ENCODE measurements at places on chromosomes 1 and 21.

GRCh38 chr1:87864676-87865075, 536.0 kb downstream of the LMO4 start:
- DNase-seq, result no peak

- no peak for DNase-seq
These were observed 9.7 kb upstream of the HYI start for GRCh38 chr1:43463479-43463878.

GRCh38 chr1:157110686-157111085, 11.1 kb upstream of the ETV3L start:
- no peak for DNase-seq

DNA sequence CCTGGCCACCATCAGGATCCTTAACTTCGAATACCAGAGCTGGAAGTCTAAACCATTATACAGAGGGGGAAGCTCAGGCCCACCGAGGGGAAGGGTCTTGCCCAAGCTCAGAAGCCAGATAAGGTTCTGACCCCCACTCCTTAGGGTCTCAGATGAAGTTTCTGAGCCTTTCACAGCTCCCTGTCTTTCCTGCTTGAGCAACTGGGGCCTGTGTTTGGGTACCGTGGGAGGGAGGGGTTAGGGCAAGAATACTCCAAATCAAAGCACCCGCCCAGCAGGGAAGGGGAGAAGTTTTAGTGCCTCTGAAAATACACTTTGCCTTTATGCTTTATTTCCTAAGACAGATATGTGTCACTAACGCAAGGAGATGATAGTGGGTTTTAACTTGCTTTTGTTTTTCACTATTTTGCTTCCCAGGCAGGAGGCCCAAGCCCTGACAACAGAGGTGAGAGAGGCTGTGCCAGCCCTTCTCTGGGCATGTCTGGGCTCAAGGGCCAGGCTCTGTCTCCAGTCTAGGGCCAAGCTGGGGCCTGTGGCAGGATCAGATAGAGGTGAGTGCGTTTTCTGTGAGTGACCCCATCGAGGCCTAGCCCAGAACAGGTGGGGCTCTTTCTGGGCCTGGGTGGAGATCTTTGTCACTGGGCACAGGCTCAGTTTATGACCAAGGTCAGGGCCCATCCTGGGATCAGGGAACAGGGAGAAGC, 20.5 kb upstream of the TENT5B start:
- no peak for DNase-seq

DNA sequence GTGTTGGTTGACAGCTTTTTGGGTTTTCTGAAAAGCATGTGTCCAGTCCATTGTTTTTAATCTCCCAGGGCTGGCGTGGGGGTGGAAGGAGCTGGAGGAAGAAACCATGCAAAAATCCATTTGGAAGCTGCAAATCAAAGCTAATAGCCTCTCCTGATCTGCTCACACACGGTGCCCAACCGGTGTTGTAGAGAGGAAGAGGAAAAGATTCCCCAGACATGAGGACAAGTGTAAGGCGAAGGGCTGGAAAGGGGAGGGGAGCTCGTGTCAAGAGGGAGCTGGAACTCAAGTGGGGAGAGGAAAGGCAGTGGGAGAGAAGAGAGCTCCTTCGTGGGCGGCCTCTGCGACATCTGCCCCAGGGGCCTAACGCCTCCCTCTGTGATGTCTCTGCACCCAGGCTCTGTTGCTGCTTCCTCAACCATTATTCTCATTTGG, 112.3 kb upstream of the IRF2BP2 start:
- DNase-seq, result peak; percentile 78

DNA sequence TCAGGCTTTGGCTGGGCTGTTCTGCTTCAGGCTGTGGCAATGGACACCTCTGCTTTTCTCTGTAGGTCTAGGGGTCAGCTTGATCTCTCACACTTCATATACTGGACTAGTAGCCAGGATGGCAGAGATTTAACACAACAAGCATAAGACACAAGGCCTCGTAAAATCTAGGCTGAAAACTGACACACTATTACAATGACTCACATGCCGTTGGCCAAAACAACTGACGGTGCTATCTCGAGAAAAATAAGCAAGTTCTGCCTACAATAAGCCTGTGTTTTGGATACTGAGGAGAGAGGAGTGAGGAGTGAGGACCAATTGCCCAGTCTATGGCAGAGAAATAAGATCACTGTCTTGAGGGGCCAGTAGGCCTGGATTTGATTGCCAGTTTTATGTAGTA, 840.7 kb upstream of the ADAMTS5 start:
- DNase-seq, result no peak

DNA sequence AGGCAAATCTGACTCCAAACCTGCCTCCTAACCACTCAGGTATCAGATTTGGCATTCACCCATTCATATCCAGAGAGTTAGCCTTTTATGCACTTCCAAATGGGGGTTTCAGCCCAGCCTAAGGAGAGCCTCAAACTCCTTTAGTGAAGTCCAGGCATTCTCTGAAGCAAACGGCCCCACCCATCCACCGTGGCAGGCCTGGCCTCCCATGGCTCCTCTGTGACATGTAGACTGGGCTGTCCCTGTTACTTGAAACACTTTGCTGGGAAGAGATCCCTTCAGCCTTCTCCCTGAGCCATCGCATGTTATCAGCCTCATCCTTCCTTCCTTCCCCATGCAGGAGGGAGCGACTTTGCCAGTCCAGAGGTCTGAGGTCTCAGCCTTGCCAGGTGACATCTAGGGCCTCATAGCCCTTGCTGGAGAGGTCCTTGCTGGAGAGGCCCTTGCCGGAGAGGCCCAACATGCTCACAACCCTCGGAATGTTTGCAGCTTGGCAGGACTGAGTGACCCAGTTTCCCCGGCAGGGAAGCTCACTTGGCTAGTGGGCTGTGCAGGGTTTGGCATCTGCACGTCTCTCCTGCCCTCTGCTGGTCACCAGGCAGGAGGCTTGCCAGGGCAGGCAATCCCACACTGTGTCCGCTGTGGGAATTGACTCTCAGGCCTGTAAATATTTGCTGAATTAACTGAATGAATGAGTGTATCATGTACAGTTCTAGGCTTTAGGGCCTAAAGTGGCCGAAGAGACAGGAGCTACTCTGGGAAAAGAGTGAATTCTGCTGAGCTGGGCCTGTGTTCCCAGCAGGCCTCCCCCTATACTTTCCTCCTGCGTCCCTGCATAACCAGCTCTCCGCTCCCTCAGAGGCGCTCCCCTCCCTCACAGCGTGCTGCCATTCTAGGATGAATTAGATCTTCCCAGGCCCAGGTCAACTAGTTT, 26.7 kb upstream of the RBM15 start:
- DNase-seq, result peak; percentile 66

DNA sequence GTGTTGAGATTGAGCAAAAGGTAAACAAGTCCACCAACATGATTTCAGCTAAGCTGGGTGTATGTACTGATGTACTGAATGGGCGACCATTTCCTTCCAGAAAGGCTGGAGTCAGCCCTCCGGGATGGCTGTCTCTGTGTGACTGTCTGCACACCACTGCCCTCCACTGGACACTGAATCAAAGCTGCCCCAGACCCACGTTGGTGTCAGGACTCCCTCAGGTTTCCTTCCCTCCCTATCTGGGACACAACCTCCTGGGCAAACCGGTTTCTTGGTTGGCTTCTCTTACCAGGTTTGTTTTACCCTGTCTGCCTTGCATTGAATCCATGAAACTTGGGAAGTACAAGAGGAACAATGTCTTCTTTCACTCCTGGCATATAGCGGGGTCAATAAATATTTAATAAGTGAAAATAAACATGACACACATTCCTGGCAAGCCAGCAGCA, 5.3 kb upstream of the SRP9 start:
- peak; percentile 89 for DNase-seq

GRCh38 chr1:209648346-209648745, 3.9 kb downstream of the LAMB3 start:
- no peak for DNase-seq

GRCh38 chr1:167720965-167721616, 691 bp upstream of the MPZL1 start:
- peak; percentile 62 for DNase-seq

DNA sequence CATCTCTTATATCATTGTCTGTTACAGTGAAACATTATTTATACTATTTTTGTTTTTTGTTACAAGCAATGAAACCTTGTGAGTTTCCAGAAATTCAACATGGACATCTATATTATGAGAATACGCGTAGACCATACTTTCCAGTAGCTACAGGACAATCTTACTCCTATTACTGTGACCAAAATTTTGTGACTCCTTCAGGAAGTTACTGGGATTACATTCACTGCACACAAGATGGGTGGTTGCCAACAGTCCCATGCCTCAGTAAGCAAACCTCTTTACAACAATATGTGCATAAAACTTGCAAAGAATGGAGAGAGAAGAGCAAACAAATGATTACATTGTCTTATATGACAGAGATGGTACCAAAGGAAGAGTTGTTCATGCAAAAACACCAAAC, 22.4 kb downstream of the CFHR4 start:
- peak; percentile 3 for DNase-seq

DNA sequence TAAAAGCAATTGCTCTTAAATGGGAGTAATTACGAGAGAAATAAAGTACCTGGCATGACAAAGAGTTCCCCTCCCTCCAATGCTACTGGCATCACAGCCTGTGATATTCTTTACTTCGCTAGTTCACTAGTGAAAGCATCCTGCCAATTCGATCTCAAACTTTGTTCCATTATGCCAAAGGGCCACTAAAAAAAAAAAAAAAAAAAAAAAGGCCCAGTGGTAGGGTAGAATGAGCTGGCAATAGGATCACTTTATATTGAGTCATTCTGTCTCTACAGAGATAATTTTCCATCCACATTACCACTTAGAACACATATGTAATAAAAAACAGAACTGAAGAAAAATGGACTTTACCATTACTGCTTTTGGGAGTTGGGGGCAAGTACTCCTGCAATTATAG, 11.2 kb downstream of the PUM1 start:
- no peak for DNase-seq

- peak; percentile 47 for DNase-seq
These were observed 13.5 kb upstream of the ERG start for GRCh38 chr21:38511662-38512243.

GRCh38 chr1:58724483-58724882, 24.6 kb upstream of the MYSM1 start:
- no peak for DNase-seq

DNA sequence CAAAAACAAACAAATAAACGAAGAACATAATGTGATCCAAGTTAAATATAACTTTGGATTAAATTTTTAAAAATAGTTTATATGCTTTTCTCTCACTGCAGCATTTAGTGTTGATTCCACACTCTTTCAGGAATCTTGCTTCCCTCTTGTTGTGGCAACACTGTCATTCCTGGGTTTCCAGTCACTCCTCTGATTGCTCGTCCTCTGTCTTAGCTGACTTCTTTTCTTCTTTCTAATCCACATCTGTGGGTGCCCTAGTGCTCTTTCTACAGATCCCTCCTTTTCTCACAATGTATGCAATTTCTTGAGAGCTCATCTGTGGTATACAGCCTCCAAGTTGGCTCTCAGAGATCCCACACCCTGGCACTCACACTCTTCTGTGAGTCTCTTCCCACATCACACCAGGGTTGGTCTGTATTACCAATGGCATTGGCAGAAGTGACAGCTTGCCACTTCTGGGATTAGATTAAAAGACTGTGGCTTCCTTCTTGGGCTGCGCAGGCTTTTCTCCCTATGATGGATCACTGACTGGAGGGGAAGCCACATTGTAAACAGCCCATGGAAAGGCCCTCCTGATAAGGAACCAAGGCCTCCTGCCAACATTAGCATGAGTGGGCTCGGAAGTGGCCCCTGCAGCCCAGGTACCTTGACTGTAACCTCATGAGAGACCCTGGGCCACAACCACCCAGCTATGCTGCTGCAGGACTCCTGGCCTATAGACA, 11.5 kb upstream of the MYOC start:
- DNase-seq, result no peak

- no peak for DNase-seq
These were observed 20.5 kb downstream of the KNCN start for GRCh38 chr1:46530791-46531409.

- DNase-seq, result peak; percentile 61
These were observed 7.7 kb downstream of the VSIG8 start for GRCh38 chr1:159854693-159855192.

- DNase-seq, result no peak
These were observed 24.2 kb downstream of the TNFRSF9 start for GRCh38 chr1:7916501-7916830.

DNA sequence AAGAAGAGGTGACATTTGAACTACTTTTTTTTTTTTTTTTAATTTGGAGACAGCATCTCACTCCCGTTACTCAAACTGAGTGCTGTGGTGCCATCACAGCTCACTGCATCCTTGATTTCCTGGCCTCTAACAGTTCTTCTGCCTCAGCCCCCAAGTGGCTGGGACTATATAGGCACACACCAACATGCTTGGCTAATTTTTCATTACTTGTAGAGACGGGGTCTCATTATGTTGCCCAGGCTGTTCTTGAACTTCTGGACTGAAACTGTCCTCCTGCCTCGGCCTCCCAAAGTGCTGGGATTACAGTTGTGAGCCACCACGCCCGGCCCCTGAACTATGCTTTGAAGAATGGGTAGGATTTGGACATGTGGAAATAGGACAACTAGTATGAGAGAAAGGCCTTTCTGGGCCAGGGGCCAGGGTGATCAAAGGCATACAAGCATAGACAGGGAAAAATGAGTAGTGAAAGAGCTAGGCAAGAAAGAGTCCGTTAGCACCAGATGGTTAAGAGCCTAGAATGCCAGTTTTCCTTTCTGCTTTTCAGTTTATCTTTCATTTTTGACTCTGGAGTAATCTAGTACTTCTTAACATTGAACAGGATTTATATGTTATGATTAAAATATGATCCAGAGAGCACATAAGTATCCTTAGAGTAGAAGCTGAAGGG, 6.3 kb downstream of the RABGAP1L start:
- no peak for DNase-seq

DNA sequence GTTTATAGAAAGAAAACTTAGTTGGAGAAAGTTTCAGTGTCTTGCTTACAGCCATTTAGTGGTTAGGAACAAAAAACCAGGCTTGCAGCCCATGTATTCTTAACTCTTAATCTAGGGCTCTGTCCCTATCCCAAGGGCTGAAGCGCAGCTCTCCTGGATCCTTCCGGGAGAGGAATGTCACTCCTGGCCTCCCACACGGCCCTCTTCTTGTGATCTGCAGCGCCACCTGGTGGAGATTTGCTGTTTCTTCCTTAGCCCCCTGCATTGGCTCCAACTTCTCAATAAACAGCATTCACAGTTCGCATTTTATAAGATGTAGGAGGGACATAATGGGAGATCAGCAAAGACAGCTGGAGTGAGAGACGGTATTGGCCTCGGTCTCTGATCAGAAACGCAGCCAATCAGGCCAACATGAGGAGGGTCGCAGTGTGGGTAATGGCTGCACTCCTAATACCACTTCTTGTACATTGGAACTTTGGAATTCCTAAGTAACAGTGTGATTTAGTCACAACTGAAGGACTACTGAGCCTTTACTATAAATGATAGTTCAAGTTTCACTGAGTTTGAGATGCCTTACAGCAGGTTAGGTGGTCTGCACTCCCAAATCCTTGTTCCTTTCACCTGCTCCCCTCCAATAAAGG, 283.4 kb downstream of the ASTN1 start:
- peak; percentile 70 for DNase-seq

DNA sequence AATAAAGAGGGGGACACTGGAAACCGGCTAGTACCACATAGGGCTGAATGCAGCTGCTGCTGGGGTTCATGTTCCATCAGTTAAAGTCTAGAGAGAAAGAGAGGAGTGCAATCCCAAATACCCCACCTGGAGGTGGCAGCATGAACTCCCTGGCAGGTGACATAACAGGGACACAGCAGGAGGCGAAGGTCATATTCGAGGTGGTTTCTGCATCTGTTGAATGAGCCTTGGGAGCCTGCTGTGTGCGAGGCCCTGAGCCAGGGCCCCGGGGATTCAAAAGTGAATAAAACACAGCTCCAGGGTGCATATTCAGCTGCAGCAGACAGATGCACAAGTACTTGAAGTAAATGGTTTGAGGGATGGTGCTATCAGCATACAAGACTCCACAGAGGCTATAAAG, 456.8 kb downstream of the SETD4 start:
- peak; percentile 83 for DNase-seq

GRCh38 chr1:77976433-77977076, 2.3 kb downstream of the FUBP1 start:
- DNase-seq, result no peak

Measured in NCI-H1092 treated with DMSO at 0.1 percent for 48 hours (cell line).